NCI-H2029 treated with DMSO at 0.1 percent for 48 hours (cell line): ENCODE measurements at places on chromosomes 12 and 14.

DNA sequence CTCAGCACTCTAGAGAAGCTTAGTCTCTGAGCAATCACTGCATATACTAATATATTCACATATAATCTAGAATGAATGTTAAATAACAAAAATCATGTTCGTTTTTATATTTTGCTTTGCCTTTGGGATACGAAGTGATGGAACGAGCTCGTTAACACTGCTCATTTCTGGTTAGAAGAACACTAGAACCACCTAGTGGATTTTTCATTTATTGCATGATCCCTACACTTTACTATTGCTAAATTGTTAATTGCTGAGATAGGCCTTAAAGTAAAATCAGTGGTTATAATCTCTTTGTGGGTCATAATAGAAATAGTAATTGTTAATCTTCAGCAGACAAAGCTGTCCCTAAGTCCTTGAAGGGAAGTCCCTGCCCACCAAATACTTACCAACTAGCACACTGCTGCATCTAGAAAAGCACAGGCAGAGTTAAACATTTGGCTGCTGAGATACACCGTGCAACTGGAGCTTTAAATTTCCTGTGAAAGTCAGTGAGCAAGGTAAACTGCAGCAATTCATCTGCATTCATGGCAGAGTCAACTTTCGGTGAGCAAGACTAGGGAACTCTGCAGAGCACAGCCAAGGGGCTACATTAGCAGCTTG, 353.7 kb downstream of the APAF1 start:
- DNase-seq: peak; percentile 70

- no peak for DNase-seq
Measured at GRCh38 chr12:65845751-65846537, 21.7 kb downstream of the HMGA2 start.

DNA sequence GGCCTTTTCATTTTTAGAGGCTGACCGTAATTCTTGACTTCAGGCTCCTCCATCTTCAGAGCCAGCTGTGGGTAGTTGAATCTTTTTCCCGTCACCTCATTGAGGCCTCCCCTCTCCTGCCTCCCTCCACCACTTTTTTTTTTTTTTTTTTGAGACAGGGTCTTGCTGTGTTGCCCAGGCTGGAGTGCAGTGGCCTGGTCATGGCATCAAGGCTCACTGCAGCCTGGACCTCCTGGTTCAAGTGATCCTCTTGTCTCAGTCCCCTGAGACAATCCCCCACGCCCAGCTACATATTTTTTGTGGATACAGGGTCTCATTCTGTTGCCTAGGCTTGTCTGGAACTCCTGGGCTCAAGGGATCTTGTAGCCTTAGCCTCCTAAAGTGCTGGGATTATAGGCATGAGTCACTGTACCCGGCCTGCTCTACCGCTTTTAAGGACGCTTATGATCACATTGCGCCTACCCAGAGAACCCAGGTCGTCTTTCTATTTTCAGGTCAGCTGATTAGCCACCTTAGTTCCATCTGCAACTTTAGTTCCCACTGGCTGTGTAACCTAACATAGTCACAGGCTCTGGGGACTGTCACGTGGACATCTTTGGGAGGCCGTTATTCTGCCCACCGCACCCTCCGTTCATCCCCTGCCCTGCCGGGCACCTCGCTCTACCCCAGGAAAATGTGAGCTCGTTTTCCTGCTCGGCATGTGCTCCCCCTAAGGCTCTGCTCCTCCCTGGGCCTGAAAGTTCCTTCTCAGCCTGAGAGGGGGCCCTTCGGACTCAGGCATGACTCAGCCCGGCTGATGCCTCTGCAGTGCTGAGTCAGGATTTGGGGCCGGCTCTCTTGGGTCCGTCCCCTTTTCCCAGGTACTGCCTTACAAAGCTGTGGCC, 13.4 kb downstream of the TNFAIP2 start:
- DNase-seq: no peak

DNA sequence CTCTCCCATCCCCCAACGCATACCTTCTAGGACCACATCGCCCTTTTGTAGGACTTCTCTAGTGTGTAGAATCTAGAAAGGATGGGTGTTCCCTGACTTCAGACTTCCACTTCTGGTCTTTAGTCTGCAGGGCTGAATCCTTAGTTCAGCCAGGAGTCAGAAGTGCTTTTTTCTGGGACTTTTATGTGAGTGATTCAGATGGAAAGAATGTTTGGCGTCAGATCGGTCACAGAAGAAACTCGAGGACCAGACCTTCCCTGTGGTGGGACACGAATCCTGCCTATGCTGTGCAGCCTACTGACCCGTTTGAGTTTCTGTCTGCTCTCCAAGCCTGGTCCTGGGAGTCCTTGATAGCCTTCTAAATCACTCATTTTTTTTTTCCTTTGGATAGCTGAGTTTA, 165.4 kb upstream of the SSTR1 start:
- DNase-seq: no peak

- DNase-seq: no peak
Measured at GRCh38 chr14:82667501-82667900, 1133.8 kb upstream of the SEL1L start.

DNA sequence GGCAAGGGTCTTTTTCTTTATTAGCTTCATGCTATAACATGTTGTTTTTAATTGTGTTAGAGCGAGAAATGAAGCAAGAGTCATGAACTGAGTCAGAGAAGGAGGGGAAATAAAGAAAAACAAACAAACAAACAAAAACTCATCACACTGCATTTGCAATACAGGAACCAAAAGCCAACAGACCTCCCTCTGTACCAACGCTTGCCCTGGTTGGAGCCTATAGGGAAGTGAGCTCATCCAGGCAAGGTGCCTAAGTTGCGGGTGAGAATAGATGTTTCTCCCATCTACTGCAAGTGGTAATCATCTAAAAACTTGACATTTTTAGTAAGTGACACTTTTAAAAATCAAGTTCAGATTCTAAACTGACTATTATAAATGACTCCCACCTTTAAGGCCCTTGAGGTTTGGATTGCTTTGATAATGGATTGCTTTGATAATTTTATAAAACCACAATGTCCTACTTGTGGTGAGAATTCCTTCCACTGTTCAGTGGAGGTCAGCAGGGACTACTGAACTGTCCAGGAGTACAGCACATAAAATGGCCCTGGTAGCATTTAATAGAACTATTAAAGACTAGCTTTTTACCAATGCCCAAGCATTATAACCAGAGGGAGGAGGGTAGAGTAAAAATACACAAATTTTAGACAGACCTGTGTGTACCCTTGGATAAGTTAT, 31.3 kb downstream of the SLC38A1 start:
- no peak for DNase-seq

- peak; percentile 30 for DNase-seq
Measured at GRCh38 chr14:52700701-52701172, 5.4 kb upstream of the ERO1A start.

- no peak for DNase-seq
Measured at GRCh38 chr14:103298620-103299019, 35.4 kb upstream of the EIF5 start.
